ENCODE measurements at places on chromosomes 11 and 22. TPM values are rescaled to one million over a fixed set of nuclear protein-coding genes. Genes with fewer than 3 reads are reported as not detected.

The NXPE1 gene
- total RNA-seq: not detected

The TPBGL gene
- total RNA-seq: 0.14 TPM

The APOBEC3G gene
- total RNA-seq: 116 TPM

The ANKK1 gene
- 2.4 TPM for total RNA-seq

The KDM4E gene
- not detected for total RNA-seq

The HSCB gene
- total RNA-seq: 15.1 TPM

The TRPM5 gene
- total RNA-seq: not detected

The TNNT3 gene
- 13.7 TPM for total RNA-seq

The USH1C gene
- not detected for total RNA-seq

The TP53I11 gene
- total RNA-seq: 13.7 TPM

GRCh38 chr22:17119481-17120202, 1.5 kb downstream of the TMEM121B start:
- H3K4me1 ChIP-seq: peaks cover 38% of the 10 kb centered on the region
- no peaks in the 10 kb centered on the region for H3K36me3 ChIP-seq
- H3K27me3 ChIP-seq: peaks cover 29% of the 10 kb centered on the region
- no peak overlapping the region for H3K27ac ChIP-seq
- H3K4me3 ChIP-seq: peak overlapping the region; percentile 19

GRCh38 chr11:67439321-67440228, 2.1 kb upstream of the PTPRCAP start:
- peaks cover 29% of the 10 kb centered on the region for H3K36me3 ChIP-seq
- H3K4me1 ChIP-seq: peaks cover 34% of the 10 kb centered on the region
- peak overlapping the region; percentile 98 for H3K4me3 ChIP-seq
- H3K27me3 ChIP-seq: no peaks in the 10 kb centered on the region
- peak; percentile 61 for DNase-seq

- H3K36me3 ChIP-seq: no peaks in the 10 kb centered on the region
- H3K4me1 ChIP-seq: peaks cover 20% of the 10 kb centered on the region
- H3K27me3 ChIP-seq: peaks cover 8% of the 10 kb centered on the region
- no peak for DNase-seq
Observed at GRCh38 chr11:36288442-36289225, 590 bp downstream of the COMMD9 start.

DNA sequence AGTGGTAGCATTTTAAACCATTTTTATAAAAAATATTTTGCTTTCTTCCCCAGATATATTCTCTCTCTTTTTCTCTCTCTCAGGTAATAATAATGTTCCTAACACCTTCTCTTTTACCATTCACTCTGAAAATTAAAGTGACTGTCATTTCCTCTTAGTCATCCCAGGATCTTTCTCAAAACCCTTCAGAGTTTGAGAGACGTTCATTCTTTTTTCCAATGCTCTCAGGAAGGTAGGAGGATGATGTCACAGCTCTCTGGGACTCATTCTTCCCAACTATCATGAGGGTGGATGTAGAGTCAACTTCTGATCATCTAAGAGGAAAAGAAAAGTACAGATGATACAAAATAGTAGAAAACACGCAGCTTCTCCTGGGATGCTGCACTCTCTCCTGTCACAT, 60.2 kb upstream of the CRTAM start:
- H3K27ac ChIP-seq: no peak overlapping the region
- H3K36me3 ChIP-seq: peaks cover 22% of the 10 kb centered on the region
- H3K4me3 ChIP-seq: no peak overlapping the region
- no peak for DNase-seq
- H3K27me3 ChIP-seq: no peaks in the 10 kb centered on the region

GRCh38 chr11:120424185-120424969, 87.2 kb upstream of the GRIK4 start:
- H3K27ac ChIP-seq: no peak overlapping the region
- no peak overlapping the region for H3K4me3 ChIP-seq
- no peaks in the 10 kb centered on the region for H3K27me3 ChIP-seq
- peaks cover 7% of the 10 kb centered on the region for H3K36me3 ChIP-seq

DNA sequence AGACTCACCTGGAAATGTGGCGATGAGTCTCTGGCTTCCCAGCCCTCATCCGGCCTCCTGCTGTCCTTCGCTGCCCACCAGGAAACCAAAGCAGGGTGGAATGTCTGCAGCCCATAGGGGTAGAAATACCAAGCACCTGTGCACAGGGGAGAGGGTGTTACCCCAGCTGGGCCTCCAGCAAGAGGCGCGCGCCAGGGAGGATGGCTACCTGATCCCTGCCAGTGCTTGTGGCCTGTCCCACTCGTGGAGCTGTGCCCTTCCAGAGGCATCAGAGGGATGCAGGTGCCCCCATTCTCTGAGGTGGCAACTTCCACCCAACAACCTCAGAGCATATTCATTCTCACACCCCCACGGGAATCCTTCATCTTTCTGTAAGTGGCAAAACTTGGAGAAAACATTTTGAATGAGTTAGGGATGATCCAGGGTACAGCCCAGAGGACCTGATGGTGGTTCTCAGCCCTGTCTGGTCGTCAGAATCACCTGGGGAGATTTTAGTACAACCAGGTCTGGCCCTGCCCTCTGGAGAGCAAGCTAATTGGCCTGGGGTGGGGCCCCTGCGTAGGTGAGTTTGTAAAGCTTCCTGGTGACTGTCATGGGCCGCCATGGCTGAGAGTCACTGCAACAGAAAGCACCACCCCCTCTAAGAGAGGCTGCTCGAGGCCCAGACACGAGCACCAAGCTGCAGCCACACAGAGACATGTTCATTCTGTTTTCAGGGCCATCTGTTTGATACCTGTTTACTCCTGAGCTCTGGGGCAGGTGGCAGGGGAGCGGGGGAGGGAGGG, 9.9 kb downstream of the SUN2 start:
- H3K27ac ChIP-seq: peak overlapping the region; percentile 24
- peaks cover 47% of the 10 kb centered on the region for H3K36me3 ChIP-seq
- H3K4me1 ChIP-seq: peaks cover 20% of the 10 kb centered on the region
- DNase-seq: no peak
- H3K4me3 ChIP-seq: no peak overlapping the region

GRCh38 chr11:88494848-88495247, 157.3 kb upstream of the CTSC start:
- H3K4me3 ChIP-seq: no peak overlapping the region
- DNase-seq: no peak
- H3K27ac ChIP-seq: no peak overlapping the region
- H3K27me3 ChIP-seq: peaks cover 9% of the 10 kb centered on the region

DNA sequence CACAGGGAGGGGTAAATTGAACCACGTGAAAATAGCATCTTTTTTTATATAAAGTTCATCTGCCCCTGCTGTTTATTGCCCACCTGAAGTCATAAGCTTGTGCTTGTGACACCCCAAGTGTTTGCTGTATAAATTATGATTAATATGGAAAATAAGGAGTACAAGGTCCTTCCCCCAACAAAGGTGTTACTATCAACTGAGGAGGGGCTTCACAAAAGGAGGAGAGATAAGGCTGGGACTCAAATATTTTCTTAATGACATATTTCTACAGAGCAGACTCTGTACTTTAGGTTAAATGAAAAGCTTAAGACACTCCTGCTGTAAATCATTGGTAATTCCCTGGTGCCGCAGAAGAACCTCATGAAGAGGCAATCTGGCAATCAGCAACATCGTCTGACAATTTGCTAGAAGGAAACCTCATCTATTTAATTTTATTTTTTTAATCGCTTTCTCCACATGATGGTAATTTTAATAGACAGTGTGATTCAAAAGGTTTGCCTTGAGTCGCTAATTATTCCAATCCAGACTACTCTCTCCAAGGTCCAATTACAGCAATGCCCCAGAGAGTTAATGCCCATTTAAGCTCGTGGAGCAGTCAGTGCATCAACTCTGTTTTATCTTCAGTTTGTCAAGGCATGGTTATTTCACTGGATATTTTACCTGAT, 1432.4 kb downstream of the FAM181B start:
- H3K36me3 ChIP-seq: no peaks in the 10 kb centered on the region
- no peak overlapping the region for H3K27ac ChIP-seq
- no peaks in the 10 kb centered on the region for H3K27me3 ChIP-seq
- no peak for DNase-seq
- H3K4me3 ChIP-seq: no peak overlapping the region

GRCh38 chr11:115996808-115997188, 492.6 kb upstream of the CADM1 start:
- H3K4me1 ChIP-seq: no peaks in the 10 kb centered on the region
- H3K27ac ChIP-seq: no peak overlapping the region
- DNase-seq: no peak
- H3K4me3 ChIP-seq: no peak overlapping the region
- H3K27me3 ChIP-seq: no peaks in the 10 kb centered on the region

DNA sequence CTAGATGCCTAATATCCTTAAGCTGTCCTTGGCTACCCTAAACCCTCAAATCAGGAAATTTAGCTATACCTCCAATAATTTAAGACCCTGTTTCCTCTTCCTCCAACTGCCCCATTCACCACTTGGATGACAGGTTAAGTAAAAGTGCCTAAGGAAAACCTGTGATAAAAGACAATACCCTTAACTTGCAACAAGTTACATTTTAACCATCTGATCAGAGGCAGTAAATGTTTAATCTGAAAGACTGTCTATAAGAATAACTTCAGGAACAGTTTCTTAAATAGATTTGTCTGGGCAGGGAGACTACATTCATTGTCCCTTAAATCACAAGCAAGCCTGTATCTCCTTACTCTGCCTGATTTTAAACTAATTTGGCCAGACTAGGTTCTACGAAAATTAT, 129.1 kb downstream of the APOL5 start:
- H3K4me3 ChIP-seq: no peak overlapping the region
- H3K4me1 ChIP-seq: no peaks in the 10 kb centered on the region
- H3K36me3 ChIP-seq: no peaks in the 10 kb centered on the region
- DNase-seq: no peak

DNA sequence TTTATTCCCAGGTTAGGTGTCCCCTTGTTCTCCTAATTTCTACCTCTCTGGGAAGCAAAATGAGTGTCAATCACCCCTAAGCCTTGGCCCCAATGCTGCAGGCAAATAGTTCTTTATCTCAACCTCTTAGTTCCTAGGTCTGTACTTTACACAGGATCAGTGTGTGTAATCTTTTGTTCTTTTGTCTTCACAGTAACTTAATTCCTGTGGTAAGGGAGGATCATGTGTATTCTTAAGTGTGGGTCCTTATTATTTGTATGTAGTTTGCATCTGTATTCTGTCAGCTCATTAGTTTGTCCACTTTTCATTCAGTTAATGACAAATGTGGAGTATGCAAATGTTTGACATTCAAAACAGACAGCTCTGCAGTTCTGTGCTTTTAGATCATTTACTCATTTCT, 166.7 kb downstream of the FAT3 start:
- no peak for DNase-seq
- H3K4me3 ChIP-seq: no peak overlapping the region
- no peaks in the 10 kb centered on the region for H3K27me3 ChIP-seq
- H3K4me1 ChIP-seq: no peaks in the 10 kb centered on the region
- H3K27ac ChIP-seq: no peak overlapping the region

GRCh38 chr11:121654259-121654842, 201.6 kb upstream of the SORL1-AS1 start:
- H3K4me3 ChIP-seq: no peak overlapping the region
- DNase-seq: no peak
- H3K27ac ChIP-seq: no peak overlapping the region
- peaks cover 28% of the 10 kb centered on the region for H3K4me1 ChIP-seq

GRCh38 chr11:60916669-60917206, 2.8 kb downstream of the TMEM109 start:
- DNase-seq: no peak
- H3K27ac ChIP-seq: peak overlapping the region; percentile 63
- peaks cover 15% of the 10 kb centered on the region for H3K36me3 ChIP-seq
- H3K27me3 ChIP-seq: no peaks in the 10 kb centered on the region

DNA sequence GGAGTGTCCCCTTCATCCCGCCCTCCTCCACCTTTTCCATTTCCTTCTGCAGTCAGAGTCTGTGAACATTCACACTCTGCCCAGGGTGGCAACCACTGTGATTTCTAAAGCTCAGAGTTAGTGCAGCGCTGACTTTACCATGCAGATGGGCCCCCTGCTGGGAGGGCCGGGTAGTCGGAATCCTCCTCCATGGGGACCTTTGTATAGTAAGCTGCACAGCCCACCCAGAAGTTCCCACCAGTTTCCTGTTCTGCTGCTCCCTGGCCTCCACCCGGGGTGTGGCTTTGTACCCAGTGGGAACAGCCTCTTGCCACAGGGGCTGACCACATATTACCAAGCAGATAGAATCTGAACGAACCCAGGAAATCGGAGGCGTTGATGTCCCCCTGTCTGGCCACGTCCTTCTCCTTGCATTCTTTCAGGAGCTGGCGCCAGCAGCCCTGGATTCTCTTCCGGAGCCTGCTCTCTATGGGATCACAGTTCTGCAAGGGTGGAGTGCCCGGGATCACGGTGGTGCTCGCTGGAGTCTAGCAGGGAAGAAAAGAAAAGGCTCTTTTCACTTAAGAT, 125.3 kb downstream of the MPPED1 start:
- no peaks in the 10 kb centered on the region for H3K4me1 ChIP-seq
- no peak for DNase-seq
- no peaks in the 10 kb centered on the region for H3K36me3 ChIP-seq
- no peak overlapping the region for H3K27ac ChIP-seq
- peaks cover 3% of the 10 kb centered on the region for H3K27me3 ChIP-seq
- H3K4me3 ChIP-seq: no peak overlapping the region

DNA sequence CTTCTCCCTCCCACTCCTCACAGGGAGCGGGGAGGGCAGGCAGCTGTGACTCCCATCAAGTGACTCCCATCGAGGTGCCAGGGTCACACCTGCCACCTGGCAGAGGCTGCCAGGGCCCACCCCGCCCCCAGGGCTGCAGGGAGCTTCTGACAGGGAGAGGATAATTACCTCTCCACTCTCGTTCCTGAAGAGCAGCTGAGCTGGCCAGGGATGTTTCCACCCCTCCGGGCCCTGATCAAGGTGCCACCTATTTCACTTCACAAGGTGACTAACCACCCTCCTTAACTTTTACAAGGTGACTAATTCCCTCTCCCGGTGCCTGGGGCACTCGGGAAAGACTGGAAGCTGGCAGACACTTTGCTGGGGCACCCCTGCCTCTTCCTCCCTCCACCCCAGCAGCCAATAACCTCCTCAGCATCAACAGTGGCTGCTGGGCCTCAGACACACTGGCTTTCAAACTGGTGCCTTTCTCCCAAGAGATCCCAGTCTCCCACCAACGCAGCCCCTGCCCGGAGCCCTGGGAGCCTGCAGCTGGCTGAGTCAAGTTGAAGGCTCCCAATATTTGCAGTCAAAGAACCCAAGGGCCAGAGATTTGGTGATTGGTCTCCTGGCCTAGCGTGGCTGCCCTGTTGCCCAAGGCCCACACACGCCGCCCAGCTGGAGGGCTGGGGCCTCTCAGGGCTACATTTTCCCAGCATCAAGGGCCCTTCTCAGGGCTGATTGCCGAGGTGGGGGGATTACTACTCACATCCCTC, 22.0 kb upstream of the MYRF start:
- no peak overlapping the region for H3K27ac ChIP-seq
- DNase-seq: no peak
- H3K27me3 ChIP-seq: no peaks in the 10 kb centered on the region
- no peak overlapping the region for H3K4me3 ChIP-seq
